ENCODE measurements at places on chromosomes 11 and 22.

GRCh38 chr11:119370486-119371046, 10.9 kb downstream of the USP2 start:
- DNase-seq = peak; percentile 65

- DNase-seq = no peak
Measured at GRCh38 chr11:130706572-130706971, 209.7 kb downstream of the SNX19 start.

DNA sequence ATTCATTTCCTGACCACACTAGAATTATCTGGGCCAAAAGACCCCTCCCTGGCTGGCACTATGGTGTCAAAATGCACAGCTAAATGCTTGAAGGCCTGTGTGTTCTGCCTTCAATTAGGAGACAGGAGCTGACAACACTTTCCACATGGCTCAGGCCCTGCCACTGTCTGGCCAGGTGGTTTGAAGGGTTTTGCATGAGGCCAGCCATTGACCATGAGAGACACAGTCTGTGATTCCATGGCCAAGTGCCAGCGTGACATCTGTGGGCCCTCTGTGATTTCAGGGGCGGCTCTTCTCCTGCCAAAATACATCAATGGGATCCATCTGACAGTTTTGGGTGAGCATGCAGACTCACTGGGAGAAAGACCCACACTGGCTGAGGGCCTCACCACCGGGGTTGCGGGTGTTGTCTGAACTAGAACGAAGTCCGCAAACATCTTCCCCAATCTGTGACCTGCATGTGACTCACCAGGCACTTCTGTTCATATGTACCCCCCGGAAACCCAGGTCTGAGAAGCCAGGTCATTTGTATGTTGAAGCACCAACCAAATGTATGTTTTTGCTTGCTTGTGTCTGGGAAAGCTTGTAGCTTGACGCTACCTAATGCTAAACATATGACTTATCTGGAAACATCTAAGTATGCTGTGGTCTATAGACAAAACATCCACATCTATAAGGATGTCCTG, 20.7 kb upstream of the NAV2 start:
- DNase-seq = no peak

DNA sequence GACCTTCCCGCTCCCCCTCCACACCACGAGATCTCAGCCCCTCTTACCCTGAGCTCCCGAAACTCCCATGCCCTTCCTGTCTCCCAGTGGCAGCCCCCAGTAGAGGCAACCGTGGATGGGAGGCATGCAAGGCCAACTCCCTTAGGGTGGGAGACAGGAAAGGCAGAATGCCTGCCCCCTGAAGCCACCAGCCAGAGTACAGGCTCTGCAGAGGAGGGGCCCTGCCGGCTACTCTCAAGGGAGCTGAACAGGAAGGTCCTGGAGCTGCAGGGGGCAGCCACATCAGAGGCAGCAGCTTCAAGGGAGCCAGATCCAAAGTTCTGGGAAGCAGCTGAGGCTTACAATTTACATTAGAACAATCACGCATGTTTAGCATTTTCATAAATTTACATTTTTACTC, 38.3 kb downstream of the PDE2A start:
- no peak for DNase-seq

GRCh38 chr22:31627223-31627731, 34.7 kb downstream of the PISD start:
- peak; percentile 32 for DNase-seq

GRCh38 chr11:70796648-70797227, 398.4 kb downstream of the CTTN start:
- no peak for DNase-seq

Measured in mucosa of descending colon (tissue), 3 donors.